ENCODE measurements at places on chromosomes 5 and 9.
A peak's percentile ranks its signal among the peaks of the same experiment; 100 is the strongest.

GRCh38 chr9:130849356-130849755, 14.3 kb downstream of the ABL1 start:
- H3K4me1 ChIP-seq, result peaks cover 59% of the 10 kb centered on the region
- H3K4me3 ChIP-seq, result no peak overlapping the region
- peak overlapping the region; percentile 94 for H3K27ac ChIP-seq
- H3K27me3 ChIP-seq, result no peaks in the 10 kb centered on the region
- peaks cover 5% of the 10 kb centered on the region for H3K36me3 ChIP-seq
- DNase-seq, result no peak

GRCh38 chr5:16897284-16897704, 38.8 kb downstream of the MYO10 start:
- H3K27ac ChIP-seq, result no peak overlapping the region
- peaks cover 43% of the 10 kb centered on the region for H3K4me1 ChIP-seq
- no peak overlapping the region for H3K4me3 ChIP-seq
- H3K27me3 ChIP-seq, result no peaks in the 10 kb centered on the region

DNA sequence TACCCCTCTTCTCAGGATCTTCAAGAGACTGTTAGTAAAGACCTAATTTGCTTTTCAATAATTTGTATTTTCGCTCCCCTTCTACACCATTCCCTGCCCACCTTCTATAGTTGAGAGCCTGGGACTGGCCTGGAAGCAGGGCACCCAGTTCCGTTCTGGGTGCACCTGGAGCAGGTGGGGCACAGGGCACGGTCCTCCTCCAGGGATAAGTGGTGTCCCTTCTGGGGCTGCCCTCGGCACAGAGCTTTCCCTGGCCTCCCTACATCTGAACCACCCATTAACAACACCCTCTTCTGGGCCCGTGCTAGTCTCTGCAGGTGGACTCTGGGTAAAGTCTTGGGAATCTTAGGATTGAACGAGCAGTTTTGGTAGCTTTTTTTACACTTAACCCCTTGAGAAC, 92.8 kb upstream of the PANK3 start:
- peaks cover 11% of the 10 kb centered on the region for H3K36me3 ChIP-seq
- no peak overlapping the region for H3K4me3 ChIP-seq
- H3K4me1 ChIP-seq, result no peaks in the 10 kb centered on the region

DNA sequence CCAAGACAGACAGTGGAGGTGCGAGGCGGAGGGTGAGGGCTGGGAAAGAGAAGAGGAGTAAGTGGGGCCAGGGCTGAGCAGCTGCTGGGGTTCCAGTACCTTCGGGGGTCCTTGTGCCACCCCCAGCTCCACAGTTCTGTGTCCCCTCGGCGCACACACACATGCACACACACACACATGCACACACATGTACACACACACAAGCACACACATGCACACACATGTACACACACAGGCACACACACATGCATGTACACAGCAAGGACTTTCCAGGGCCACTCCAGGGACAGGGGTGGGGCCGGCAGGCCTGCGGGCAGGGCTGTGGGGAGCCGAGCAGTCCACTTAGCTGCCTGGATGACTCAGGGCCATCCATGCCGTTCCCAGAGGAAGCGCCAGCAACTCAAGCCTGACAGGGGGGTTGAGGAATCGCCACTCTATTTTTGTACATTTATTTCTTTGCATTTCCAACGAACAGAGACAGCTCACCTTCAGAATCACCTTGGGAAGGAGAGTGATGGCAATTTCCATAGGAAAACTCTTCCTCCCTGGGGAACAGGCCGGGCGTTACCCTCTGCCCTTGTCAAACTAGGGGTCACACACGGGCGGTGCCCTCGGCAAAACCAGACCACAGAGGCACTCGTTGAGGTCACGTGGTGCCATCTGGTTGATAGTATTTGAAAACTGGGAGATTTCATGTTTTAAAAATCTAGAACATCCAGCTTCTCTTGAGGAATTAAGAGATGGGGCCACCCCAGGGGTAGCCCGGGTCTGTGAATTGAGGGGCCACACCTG, 135.7 kb downstream of the ADAMTS2 start:
- no peaks in the 10 kb centered on the region for H3K4me1 ChIP-seq
- no peaks in the 10 kb centered on the region for H3K36me3 ChIP-seq
- no peak overlapping the region for H3K4me3 ChIP-seq
- H3K27ac ChIP-seq, result no peak overlapping the region

GRCh38 chr5:2324788-2325187, 426.7 kb downstream of the IRX2 start:
- no peaks in the 10 kb centered on the region for H3K36me3 ChIP-seq
- no peak for DNase-seq
- H3K4me3 ChIP-seq, result no peak overlapping the region
- no peaks in the 10 kb centered on the region for H3K4me1 ChIP-seq

Measured in thyroid gland (tissue), 4 donors.